BJ (cell line): ENCODE measurements at places on chromosomes 2 and 18.

DNA sequence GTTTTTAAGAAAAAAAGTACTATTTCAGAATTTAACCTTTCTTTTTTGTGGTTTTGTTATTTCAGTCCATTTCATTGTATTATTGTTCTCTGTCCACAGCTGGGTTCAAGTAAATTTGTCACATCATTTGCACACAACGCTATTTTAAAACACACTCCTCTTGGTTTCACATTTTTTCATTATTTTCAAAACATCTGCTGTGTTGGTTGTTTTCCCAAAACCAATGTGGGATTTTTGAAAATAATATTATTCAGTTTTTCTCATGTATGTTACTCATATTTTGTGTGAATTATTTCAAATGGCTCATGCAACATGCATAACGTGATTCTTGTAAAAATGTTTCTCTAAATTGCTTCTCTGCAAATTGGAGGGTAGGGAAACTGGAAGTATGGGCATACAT, 589.2 kb downstream of the METTL4 start:
- no peak for DNase-seq

- no peak for DNase-seq
Measured at GRCh38 chr2:207316484-207316883, 150.7 kb upstream of the KLF7 start.

DNA sequence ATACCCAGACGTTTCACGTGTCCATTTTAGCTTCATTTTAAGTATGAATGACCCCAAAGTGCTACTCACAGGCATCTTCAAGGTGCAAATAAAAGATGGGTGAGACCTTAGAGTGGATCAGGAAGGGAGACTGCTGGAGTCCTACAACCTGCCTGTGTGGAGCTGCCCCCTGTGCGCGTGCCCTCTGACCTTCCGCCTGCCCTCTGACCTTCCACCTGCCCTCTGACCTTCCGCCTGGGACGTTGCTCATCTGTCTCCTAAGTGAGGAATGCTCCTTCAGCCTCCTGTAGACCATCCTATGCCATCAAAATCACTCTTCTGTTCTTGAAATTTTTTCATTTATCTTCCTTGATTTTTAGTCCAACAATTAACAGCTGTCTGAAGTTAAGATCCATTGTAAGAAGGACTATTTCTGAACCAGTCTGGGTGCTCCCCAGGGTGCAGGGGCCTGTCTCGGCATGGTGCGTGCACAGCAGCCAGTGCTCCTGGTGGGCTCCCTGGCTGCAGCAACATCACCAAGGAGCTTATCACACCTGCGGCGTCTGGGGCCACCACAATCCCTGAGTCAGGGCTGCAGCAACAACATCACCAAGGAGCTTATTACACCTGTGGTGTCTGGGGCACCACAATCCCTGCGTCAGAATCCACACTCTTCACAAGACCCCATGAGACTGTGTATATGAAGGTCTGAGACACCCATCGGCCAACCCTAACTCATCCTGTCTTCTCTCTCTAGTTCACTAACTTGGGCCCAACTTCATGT, 86.0 kb downstream of the TPO start:
- no peak for DNase-seq

GRCh38 chr2:191629976-191630712, 47.8 kb upstream of the NABP1 start:
- no peak for DNase-seq

- DNase-seq = no peak
Measured at GRCh38 chr2:234977228-234977679, 25.4 kb downstream of the SH3BP4 start.

DNA sequence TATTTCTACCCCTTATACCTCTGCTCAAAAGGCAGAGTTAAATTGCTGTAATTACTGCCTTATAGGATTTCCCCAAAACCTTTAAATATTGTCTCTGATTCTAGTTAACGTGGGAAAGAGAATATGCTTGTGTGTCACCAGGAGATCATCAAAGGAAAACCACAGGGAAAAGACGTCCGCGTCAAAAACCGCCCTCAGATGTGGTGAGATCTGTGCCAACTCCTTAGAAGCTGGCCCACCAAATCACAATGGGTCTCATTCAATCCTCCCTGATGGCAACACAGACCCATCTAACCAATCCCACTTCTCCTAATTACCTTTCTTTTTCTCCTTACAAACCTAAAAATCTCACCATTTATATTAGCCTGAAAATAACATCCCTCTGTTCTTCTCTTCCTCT, 25.4 kb downstream of the VPS54 start:
- DNase-seq = no peak

GRCh38 chr2:28583899-28584553, 88.2 kb downstream of the PLB1 start:
- peak; percentile 82 for DNase-seq
